Testis (tissue), 5 donors: ENCODE measurements at places on chromosomes 2 and 18. TPM values are rescaled to one million over a fixed set of nuclear protein-coding genes. Genes with fewer than 3 reads are reported as not detected.

DNA sequence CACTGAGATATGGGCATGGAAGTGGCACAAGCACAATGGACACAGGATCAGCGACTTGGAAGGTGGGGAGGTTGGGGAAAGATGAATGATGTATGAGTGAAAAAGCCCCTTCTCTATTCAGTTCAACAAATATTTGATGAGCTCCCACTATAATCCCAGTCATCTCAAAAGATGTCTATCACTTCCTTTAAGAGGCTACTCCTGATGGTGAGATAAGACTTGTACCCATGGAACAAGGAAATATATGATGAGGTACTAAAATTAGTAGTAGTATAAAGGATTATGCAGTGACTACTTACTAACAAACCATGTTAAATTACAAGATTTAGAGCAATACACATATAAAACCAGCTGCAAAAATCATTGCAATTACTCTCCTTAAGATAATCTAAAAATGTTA is 107.8 kb upstream of the COL5A2 start:
- no peak for DNase-seq

GRCh38 chr18:24928301-24928878 is 423.6 kb downstream of the ZNF521 start:
- no peak for DNase-seq

- DNase-seq = peak; percentile 61
These were observed 5.0 kb upstream of the CHST10 start for GRCh38 chr2:100422320-100423055.

DNA sequence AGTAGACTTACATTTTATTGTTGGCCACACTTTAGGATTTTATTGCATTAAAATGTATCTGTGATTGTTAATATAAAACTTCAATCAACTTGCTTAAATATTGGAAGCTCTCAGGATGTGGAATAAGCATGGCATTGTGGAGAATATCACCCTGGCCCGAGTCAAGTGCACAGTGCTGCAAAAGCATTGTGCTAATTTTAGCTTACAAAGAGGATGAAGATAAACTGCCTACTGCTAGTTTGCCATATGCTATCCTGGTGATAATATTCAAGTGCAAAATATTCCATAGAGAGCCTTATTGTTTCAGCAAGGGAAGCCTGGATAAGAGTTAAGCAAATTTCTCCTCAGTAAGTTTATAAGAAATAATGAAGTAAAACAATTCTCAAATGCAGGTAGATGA is 54.5 kb downstream of the MEIS1 start:
- no peak for DNase-seq

DNA sequence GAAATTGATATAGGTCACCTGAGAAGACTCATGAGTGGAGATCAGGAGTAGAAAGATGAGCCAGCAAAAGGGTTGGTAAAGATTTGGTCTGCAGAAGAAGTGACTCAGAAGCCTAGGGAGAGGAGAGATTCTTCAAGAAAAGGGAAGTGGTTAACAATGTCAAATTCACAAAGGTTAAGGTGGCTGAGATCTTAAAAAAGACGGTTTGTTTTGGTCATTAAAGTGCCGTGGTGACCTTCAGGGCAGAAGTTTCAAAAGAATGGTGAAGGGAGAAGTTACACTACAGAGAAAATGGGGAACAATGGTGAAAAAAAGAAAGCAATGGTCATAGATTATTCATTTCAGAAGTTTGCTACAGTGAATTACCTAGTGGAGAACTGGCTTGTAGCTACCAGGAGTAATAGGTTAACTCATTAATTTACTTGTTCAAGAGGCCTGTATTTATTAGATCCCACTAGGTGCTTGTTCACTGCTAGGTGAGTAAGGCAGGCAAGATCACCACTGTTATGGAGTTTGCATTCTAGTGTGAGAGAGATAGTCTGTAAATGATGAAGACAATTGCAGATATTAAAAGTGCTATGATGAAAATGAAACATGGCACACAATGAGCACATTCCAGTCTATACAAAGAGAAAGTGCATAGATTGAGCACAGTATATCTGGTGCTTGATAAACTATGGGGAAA is 43.0 kb downstream of the FBXO48 start:
- DNase-seq = no peak

- peak; percentile 3 for DNase-seq
These were observed 4.7 kb downstream of the GLI2 start for GRCh38 chr2:120740375-120740764.

DNA sequence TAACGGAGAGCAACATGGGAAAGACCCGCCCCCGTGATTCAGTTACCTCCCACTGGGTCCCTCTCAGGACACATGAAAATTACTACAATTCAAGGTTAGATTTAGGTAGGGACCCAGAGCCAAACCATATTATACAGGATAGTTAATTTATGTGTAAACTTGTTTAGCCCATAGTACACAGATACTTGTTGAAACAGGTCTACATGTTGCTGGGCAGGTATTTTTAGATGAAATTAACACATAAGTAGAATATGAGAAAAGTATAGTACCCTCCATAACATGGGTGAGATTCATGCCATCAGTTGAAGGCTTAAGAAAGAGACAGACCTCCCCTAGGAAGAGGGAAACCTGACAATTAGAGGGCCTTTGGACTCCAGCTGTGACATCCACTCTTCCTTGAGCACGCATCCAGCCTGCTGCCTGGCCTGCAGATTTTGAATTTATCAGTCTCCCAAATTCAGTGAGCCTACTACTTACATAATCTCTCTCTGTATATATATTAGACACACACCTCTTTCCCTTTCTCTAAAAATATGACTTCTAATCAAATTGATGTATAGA is 463.5 kb upstream of the NETO1 start:
- DNase-seq = no peak

DNA sequence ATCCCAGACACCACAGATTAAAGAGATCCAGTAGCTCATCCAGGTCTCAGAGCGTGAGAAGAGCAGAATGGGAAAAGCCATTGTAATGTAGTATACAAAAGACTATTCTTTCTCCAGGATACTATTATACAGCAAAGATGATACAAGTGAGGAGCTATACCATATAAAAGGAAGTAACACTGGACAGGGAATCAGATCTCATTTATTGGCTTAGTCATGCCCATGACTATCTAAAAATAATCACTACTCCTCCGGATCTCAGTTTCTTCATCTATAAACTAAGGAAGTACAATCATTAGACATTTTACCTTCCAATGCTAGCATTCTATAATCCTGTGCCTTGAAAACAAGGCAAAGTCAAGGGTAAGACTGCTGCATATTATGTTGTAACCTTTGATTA is 19.4 kb downstream of the KRCC1 start:
- no peak for DNase-seq

GRCh38 chr18:25097057-25097456 is 254.9 kb downstream of the ZNF521 start:
- DNase-seq = no peak

- no peak for DNase-seq
These were observed 111.4 kb downstream of the METTL4 start for GRCh38 chr18:2459886-2460285.

DNA sequence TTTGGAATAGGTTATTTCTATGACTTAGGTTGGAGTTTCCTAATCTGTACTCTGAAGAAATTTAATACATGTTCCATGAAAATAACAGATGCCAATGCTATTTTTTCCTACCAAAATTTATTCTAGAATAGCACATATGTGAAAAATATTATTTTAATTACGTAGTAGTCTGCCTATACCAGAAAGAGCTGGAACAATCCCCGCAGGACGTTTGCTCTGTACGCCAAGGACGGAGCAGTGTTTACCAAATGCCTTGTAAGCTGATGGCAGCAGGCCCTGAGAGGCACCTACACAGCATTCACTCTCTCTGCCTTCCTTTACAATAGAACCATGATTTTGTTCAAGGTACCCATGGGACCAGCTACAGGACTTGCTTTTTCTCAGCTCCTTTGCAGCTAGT is 16.8 kb upstream of the SLC1A4 start:
- DNase-seq = no peak

- no peak for DNase-seq
These were observed 68.7 kb downstream of the MYL12B start for GRCh38 chr18:3330622-3331021.

- no peak for DNase-seq
These were observed 2.1 kb downstream of the EML6 start for GRCh38 chr2:54725343-54726099.

DNA sequence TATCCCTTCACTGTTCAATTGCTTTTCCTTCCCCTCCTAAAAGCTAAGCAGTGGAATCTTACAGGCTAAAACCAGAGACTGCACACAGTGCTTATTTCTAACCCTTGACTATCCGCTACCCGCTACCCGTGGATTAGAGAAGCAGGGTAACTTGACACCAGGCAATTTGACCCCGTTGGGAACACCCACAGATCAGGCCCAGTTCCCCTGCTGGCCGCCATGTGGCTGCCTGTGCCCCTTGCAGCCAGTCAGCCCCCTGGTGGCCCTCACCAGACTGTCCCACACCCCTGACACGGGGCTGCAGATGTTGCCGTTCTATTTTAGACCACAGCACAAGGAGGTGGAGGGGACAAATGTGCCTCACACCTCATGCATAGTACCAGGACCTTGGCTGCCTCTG is 74.8 kb downstream of the TXNL1 start:
- DNase-seq = no peak

DNA sequence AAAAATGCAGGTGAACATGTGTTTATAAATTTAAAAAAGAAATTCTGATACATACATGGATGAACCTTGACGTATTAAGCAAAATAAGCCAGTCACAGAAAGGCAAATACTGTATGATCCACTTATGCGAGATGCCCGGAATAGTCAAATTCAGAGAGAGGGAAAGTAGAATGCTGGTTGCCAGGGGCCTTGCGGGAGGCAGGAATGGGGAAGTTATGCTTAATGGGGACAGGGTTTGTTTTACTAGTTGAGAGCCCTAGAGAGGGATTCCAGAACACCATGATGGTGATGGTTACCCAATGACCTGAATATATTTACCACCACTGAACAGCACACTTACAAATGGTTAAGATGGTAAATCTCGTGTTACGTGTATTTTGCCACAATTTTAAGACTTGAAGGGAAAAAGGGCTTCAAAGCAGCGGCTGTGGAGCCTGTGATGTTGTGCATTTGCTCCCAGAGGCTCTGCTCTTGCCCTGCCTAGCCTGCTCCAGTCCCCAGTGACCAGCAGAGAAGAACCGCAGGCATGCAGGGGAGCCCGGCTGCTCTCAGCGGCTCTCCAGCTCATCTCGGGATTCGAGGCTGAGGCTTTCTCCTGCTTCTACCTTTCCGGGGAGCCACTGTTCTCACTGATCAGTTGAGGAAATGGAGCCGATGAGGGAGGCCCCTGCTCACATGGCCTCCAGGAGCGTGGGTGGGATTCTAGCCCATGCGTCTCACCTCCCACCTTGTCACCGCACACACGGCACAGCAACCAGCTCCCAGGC is 51.7 kb upstream of the TFCP2L1 start:
- no peak for DNase-seq

DNA sequence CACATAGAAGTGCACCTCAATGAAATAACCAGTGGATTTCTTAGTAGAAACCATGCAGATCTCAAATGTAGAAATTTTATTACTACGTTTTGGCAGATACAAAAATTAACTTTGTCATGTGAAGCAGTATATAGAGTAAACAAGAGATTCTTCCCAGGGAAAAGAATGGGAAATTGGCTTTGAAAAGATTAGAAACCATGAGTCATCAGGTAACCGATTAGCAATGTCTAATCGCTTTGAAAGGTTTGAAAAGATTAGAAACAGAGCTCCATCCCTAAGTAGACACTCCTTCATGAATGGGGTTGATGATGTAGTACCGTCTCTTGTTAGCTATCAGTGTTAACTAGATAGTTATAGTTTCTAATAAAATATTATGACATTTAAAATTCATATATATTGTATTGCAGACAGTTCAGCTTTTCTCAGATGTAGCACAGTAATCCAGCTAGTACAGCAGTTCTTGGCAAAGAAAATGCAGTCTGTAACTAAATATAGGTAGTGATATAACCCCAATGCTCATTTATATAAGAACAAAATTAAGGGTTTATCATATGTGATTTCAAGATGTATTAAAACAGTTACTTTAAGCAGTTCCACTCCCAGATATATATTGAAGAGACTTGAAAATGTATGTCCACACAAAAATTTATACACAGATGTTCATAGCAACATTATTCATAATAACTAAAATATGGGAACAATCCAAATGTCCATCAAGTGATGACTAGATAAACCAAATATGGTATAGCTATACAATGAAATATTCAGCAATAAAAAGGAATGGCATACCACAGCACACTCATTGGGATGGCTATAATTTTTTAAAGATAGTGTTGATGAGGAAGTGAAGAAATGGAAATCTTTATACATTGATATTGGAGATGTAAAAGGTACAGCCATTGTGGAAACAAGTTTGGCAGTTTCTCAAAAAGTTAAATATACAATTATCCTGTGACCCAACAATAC is 113.9 kb downstream of the PTPN4 start:
- DNase-seq = no peak

GRCh38 chr18:35326695-35327387 is 17.4 kb downstream of the ZNF24 start:
- DNase-seq = no peak

GRCh38 chr2:11494310-11494709 is 28.3 kb upstream of the E2F6 start:
- DNase-seq = no peak

Gene SUPT7L
- total RNA-seq = 39.3 TPM

Gene SERPINB13
- not detected for total RNA-seq

Gene TTC32
- total RNA-seq = 24.4 TPM

Gene HOXD1
- total RNA-seq = 7.6 TPM

Gene BOLL
- total RNA-seq = 51.0 TPM

Gene XDH
- total RNA-seq = 0.43 TPM

Gene SKOR2
- 0.43 TPM for total RNA-seq

Gene BMP10
- not detected for total RNA-seq

Gene KANSL1L
- 80.4 TPM for total RNA-seq

Gene SERPINB11
- total RNA-seq = 0.50 TPM

Gene TAF4B
- 57.5 TPM for total RNA-seq
